ENCODE measurements at places on chromosomes 13 and 19.
A peak's percentile ranks its signal among the peaks of the same experiment; 100 is the strongest.

DNA sequence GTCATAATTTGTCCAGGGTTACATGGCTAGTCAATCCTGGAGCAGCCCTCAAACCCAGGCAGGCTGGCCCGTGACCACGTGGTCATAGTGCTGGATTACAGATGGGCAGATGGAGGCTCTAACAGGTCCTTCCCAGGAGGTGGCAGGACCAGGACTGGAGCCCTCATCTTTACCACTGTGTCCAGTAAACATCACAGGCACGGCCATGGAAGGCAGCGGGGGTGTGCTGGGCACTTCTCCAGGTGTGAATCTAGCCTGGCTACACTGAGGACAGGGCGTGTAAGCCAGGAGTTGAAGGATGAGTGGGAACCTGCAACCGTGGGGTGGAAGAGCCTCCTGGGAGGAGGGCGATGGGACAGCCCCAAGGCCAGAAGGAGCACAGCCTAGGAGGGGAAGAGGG lies 6.1 kb downstream of the CIC start:
- no peak for DNase-seq

DNA sequence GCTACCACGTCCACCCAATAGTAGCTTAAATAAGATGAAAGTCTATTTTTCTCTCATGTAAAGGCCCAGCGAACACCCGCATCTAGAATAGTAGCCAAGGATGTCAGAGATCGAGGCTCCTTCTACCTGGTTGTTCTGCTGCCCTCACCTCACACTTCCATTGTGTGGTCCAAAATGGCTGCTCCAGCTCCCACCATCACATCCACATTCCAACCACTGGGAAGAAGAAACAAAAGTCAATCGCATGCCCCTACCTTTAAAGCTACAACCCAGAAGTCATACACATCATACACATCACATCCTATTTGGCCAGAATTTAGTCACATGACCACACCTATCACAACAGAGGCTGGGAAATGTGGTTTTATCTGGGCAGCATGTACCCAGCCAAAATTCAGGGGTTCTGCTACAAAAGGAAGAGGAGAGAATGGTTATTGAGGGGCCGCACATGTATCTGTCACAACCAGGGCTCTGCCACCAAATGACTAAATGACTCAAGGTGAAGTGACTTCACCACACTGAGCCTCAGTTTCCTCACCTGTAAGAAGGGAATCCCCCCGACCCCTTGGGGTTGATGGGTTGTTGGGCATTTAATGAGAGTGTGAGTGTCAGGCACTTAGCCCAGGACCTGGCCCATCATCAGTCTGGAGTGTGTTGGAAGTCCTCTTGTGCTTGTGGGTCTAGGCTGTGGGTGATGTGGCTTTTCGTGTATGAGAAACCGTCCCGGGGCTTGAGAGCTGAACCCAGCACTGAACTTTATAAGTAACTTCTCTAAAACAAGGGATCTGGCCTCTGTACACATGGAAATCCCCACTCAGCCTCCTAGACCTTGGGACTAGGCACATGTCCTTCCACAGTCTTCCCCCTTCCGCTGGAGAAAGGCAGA lies 10.2 kb upstream of the CBLC start:
- DNase-seq: no peak

DNA sequence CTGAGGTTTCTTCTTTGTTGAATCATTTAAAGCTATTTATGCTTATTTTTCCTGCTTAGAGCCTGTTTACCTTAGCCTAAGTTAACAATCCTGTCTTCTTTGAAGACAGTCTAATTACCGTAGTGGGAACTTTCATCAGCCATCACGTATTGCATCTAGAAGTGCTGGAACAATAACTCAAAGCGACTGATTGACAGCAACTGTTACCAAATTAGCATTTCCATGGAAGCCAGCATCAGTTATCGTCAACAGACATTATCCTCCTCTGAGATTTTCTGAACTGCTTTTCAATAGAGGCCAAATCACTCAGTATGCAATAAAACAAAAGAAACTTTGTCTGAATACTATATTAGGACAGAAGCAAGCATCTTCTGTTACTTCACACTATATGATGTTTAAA lies 433.3 kb upstream of the SLITRK1 start:
- DNase-seq: no peak

DNA sequence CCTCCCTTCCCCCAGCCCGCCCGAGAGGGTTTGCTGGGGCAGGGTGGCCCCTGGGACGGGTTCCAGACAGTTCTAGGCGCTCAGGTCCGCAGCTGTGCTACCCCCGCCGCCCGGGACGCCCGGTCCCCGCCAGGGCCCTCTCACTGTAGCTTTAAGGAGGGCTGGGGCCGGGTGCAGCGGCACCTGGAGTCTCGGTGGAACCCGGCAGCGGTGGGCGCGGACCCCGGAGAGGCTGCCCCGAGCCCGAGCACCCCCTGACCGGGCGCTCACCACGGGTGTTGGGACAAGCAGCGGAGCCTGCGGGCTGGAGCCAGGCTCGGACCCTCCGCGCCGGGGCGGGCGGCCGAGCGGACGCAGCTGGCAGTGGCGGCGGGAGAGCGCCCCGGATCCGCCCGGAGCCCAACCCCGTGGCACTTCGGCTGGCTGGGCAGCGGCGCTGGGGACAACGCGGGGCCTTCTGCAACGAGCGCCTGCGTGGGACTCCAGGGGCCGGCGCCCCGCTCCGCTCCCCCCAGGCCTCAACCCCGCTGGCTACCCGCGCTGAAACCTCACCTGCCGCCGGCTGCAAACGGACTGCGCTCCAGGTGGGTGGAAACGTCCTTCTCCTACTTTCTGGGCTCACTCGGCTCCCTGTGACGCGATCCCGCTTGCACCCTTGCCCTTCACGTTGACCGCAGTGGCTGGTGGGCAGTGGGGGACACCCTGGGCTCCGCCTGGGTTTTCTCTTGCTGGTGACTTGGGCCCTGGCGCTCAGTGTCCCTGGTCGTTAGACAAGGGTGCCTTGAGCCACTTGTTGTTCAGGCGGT lies 81.1 kb downstream of the ZNF429 start:
- no peak for DNase-seq

GRCh38 chr13:44013758-44014291 lies 134.1 kb downstream of the LACC1 start:
- DNase-seq: peak; percentile 34

- DNase-seq: no peak
Observed at GRCh38 chr13:41577436-41577835, 120.1 kb downstream of the RGCC start.

GRCh38 chr13:33205224-33205623 lies 80.3 kb downstream of the STARD13 start:
- no peak for DNase-seq

GRCh38 chr19:48718711-48719231 lies 754 bp downstream of the MAMSTR start:
- no peak for DNase-seq

- DNase-seq: peak; percentile 92
Observed at GRCh38 chr19:49593233-49594113, 2.5 kb downstream of the PRR12 start.

GRCh38 chr19:52336791-52337381 lies 843 bp downstream of the ZNF610 start:
- no peak for DNase-seq

- no peak for DNase-seq
Observed at GRCh38 chr19:19151418-19151817, 13.1 kb upstream of the TMEM161A start.

GRCh38 chr19:3494559-3494958 lies 5.9 kb downstream of the DOHH start:
- DNase-seq: no peak

- DNase-seq: no peak
Observed at GRCh38 chr13:48843630-48844380, 131.9 kb upstream of the FNDC3A start.

DNA sequence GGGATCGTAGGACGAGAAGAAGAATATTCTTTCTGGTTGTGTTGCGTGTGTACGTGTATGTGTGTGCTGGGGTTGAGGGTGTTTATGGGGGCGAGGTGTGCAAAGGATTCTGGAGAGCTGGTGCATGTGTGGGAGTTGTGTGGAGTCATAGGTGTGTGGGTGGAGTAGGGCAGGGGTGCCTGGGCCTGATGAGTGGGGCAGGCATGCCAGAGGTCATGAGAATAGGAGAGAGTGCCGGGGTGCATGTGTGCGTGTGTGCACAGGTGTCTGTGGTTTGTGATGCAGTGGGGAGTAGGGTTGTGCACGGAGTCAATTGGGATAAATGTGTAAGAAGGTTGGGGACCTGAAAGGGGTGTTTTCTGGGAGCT lies 649 bp downstream of the TMEM91 start:
- no peak for DNase-seq

DNA sequence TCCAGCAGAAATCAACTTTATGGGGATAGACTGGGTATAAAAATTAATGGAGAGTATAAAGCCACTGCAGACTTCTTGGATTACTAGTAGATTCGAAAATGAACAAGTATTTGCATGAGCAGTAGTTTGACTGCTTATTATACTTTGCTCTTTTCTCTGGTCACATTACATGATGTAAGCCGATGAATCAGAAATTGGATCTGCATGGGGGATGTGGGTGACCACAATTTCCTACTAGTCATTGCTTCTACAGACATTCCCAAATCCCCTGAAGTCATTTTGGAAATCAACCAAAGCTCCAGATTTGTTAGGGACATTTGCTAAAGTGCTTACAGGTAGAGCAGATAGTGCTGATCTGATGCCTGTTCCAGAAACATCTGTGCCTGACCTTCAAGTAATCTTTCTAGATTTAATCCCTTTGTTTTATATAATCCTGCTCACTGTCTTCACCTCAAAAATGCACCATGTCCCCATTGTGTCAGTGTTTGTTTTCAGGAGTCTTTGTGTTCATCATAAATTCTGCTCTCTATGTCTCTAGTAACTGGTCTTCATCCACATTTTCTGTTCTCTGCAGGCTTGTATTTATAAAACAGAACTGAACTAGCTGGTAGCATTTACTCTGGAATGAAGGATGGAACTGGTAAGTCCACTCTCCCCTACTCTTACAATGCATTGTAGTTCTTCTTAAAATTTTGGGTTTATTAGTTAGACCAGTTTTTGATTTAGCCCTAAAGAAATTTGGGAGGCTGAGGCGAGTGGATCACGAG lies 201.5 kb upstream of the CSNK1A1L start:
- peak; percentile 31 for DNase-seq

GRCh38 chr19:12996406-12997094 lies 1.3 kb downstream of the NFIX start:
- DNase-seq: no peak

DNA sequence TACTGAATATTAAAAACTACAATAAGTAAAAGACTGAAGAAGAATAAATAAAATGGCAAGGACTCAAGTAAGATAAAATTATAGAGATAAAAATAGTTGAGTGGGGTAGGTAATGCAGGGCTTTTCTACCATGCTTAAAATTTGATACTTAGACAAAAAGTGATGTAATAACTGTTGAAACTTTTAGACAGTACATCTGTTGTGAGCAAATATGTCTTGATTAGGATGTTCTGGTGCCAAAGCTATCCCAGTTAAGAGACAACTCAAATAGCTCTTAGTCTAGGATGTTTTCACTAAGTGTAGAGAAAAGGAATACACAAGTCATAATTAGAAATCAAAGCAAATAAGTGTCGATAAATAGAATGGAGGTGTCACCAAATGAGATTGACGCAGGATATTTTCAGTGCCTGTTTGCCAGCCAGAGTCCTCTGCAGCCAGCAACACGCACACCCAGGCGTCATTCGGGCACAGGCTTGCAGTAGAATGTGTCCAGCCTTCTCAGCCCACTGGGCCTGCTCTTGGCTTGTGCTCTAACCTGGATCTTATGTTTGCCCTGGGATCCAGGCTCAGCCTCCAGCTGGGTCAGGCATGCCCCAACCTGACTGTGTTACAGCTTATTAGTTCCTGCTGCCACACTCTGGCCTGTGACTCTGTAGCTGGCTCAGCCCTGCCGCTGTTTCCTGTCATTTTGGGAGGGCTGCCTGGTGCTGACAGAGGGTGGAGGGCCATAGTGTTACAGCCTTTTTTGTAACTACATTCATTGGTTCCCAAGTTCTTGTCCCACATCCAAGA lies 766.2 kb downstream of the PCDH17 start:
- no peak for DNase-seq

- no peak for DNase-seq
Observed at GRCh38 chr19:8220481-8220880, 11.3 kb downstream of the CERS4 start.

Data from NCI-H226 (cell line).